ENCODE measurements at places on chromosomes 11 and 22.

DNA sequence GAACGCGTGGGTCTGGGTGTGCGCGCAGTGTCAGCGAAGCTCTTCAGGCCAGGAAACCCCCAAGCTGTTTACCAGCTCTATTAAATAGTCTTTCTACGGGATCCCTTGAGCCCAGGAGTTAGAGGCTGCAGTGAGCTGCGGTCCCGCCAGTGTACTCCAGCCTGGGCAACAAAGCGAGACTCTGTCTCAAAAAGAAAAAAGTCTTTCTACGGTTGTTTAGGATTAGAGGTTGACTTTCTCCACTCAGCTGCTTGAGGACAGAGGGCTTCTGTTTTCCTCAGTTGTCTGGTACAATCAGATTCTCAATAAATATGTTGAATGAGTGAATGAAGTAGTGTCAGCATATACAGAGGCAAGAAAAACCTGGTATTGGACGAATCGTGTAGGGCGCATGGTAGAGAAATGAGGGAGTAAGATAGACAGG is 619 bp downstream of the SART1 start:
- no peak for DNase-seq

GRCh38 chr11:118628031-118628430 is 20.6 kb downstream of the PHLDB1 start:
- no peak for DNase-seq

- no peak for DNase-seq
These were observed 30.4 kb downstream of the ZBED4 start for GRCh38 chr22:49884075-49884474.

GRCh38 chr11:94532211-94532610 is 11.5 kb upstream of the FUT4 start:
- DNase-seq = no peak

DNA sequence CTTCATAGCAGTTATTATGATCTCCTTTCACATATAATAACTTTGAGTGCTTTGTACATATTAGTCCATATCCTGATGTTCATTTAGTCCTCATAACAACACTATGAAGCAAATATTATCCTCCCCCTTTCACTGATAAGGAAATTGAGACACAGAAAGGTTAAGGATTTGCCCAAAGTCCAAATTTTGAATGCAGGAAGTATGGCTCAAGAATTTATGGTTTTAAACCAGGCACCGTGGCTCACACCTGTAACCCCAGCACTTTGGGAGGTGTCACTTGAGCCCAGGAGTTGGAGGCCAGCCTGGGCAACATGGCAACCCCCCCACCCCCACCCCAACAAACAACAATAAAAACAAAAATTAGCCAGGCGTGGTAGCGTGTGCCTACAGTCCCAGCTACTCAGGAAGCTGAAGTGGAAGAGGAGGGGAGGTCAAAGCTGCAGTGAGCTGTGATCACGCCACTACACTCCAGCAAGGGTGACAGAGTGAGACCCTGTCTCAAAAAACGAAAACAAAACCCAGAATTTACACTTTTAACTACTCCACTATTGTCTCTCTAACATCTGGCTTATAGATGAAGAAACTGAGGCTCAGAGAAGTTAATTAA is 8.6 kb downstream of the CCDC34 start:
- DNase-seq = no peak

DNA sequence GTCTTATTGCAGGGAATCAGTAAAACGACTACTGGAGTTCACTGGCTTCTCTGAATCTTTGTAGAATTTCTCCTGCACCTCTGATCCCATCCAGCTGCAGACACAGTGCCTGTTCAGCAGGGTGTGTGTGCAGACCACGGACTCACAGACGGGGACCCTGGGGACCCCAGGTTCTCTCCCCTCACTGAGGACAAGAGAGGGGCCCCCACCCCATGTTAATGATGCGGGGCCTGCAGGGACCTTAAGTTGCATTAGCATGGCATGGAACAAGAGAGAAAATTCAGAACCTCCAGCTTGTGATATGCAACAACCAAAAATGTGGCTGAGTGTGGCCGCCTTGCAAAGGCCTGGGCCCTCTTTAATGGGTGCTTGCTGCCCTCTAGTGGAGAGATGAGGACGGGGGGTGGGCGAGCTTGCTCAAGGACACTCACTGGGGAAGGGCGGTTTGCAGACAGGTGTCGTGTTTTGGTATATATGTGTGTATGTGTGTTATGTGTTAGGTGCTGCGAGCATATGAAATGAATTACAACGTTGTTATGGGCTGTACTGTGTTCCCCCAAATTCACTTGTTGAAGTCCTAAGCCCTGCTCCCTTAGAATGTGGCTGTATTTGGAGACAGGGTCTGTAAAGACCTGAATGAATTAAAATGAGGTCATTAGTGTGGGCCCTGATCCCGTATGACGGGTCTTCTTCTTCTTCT is 84.4 kb upstream of the SEPTIN5 start:
- DNase-seq = peak; percentile 87

- DNase-seq = no peak
These were observed 15.6 kb upstream of the JAM3 start for GRCh38 chr11:134052988-134053945.

DNA sequence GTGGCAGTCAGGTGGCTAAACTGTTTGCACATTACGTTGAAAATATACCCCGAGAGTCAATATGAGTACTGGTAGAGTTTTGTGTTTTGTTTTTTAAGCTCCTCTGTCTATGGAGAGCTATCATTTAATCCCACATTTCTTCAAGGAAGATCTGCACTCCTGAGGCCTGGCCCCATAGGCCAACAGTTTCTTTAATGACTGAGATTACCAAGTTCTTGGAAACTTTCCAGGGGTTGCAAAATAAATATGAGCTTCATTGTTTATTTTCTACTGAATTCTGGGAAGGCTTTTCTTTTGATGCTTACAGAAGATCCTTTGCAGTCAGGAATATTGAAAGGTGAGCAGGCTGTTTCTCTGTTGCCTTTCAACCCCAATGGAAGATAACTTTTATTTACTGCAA is 452.0 kb downstream of the JRKL start:
- DNase-seq = no peak

DNA sequence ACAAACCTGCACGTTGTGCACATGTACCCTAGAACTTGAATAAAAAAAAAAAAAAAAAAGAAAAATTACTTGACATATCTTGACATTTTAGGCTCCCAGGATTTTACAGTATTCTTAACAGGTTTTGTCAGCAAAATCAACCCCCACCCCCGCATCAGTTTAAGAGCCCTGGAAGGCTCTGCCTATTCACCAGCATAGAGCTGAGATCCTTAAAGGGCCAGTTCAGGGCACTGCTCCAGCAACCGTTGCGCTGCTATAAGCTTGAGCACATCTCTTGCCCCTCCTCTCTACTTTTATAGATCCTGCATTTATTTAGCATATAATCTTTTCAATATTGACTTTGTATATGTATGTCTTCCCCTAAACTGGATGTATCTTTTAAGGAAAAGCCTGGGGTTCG is 697 bp upstream of the PAFAH1B2 start:
- DNase-seq = no peak

DNA sequence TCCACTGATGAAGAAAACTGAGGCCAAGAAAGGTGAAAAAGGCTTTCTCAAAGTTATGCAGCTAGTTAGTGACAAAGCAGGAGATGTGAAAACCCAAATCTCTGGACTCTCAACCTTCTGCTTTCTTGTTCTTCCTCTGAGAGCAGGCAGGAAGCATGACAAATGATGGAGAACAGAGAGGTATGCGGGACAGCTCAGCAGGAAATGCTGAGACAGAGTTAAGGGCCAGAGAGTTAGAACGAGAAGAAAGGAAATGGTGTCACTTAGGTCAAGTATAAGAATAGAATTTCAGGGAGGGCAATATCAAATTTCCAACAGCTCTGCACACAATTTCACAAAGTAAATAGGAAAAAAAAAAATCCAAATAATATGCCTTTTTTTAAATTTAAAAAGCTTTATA is 67.6 kb upstream of the ARHGAP42 start:
- DNase-seq = no peak

DNA sequence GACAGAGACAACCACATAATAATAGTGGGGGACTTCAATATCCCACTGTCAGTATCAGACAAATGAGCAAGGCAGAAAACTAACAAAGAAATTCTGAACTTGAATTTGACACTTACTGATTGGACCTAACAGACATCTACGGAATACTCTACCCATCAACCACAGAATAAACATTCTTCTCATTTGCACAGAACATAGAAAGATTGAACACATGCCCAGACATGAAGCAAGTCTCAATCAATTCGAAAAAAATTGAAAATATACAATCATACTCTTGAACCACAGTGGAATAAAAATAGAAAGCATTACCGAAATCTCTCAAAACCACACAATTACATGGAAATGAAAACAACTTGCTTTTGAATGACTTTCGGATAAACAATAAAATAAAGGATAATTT is 17.9 kb downstream of the RAB38 start:
- no peak for DNase-seq

GRCh38 chr11:47725442-47726117 is 10.4 kb upstream of the AGBL2 start:
- no peak for DNase-seq

DNA sequence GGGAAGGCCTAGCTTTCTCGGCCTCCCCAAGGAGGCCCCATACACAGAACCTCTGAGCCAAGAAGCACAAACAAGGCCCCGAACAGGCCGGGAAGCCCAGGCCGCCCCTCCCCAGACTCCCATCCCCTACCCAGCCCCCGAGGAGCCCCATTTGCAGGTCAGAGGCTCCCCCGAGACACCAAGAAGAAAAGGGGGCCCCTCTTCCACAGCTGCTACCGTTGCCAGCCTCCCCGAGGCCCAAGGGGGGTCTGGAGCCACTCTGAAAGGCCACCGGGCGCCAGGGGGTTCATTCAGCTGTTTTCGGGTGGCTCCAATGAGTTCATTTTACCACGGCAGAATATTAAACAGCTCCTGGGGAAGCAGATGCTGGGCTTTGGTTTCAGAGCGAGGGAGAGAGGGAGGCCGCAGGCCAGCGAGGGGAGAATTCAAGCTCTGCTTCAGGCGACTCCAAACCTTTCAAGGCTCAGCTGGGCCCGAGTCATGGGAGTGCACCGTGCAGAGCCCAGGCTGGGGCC is 28.5 kb downstream of the MN1 start:
- DNase-seq = no peak

- DNase-seq = no peak
These were observed 15.3 kb downstream of the TTLL12 start for GRCh38 chr22:43171607-43172006.

- DNase-seq = no peak
These were observed 32.1 kb downstream of the SNU13 start for GRCh38 chr22:41656556-41656955.

GRCh38 chr11:128903248-128904061 is 12.3 kb downstream of the KCNJ5 start:
- DNase-seq = no peak

DNA sequence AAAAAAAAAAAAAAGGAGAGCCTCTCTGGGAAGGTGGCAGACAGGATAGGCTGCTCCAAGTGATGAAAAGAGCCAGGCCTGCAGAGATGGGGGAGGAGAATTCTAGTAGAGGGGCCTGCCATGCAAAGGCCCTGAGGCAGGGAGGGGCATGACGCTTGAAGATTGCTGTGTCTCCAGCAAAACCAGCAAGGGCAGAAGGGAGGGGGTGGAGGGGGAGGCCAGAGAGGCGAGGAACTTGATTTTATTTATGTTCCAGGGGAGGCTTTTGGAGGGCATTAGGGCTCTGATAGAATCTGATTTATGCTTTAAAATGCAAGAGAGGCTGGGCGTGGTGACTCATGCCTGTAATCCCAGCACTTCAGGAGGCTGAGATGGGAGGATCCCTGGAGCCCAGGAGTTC is 16.7 kb upstream of the PACSIN2 start:
- no peak for DNase-seq

GRCh38 chr22:32900886-32901635 is 99.6 kb downstream of the TIMP3 start:
- no peak for DNase-seq

DNA sequence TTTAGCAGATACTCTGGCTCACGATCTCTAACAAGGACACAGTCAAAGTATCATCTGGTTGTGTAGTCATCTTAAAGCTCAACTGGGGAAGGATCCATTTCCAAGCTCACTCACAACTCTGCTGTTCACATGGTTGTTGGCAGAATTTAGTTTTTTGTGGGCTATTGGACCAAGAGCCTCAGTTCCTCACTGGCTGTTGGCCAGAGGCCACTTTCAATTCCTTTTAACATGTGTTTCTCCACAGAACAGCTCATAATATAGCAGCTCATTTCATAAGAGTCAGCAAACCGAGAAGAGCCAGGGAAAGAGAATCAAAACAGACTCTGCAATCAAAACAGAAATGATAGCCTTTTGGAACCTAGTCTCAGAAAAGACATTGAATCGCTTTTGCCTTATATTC is 22.6 kb downstream of the IZUMO1R start:
- no peak for DNase-seq

DNA sequence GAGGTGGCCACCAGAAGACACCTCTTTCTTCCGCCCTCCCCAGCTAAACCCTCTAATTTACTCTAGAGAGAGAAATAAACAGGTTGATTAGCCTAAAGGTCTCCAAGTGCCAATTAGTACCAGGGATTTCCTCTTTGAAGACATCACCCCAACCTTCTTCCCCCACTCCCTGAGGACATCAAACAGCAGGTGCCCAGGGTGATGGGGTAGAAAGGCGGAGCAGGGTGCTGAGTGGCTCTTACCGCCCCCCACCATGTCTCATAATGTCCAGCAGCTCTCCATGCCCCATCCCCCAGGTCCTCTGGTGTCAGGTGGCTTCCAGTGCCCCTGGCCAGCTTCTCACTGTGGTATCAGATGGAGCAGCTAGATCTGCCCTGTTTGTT is 5.3 kb upstream of the GNAZ start:
- no peak for DNase-seq

- no peak for DNase-seq
These were observed 116.7 kb downstream of the SGSM3 start for GRCh38 chr22:40486962-40487602.

Measured in GM12892 (cell line).